ENCODE measurements at places on chromosomes 7 and 10. TPM values are rescaled to one million over a fixed set of nuclear protein-coding genes. Genes with fewer than 3 reads are reported as not detected.

- DNase-seq, result no peak
These were observed 93.0 kb downstream of the NHLRC2 start for GRCh38 chr10:113947184-113948041.

DNA sequence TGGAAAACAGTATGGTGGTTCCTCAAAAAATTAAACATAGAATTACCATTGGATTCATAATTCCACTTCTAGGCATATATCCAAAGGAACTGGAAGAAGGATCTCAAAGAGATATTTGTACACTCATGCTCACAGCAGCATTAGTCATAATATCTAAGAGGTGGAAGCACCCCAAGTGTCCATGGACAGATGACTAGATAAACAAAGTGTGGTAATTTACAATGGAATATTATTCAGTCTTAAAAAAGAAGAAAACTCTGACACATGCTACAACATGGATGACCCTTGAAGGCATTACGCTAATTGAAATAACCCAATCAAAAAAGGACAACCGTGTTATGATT lies 594.2 kb downstream of the KCNMA1 start:
- no peak for DNase-seq

DNA sequence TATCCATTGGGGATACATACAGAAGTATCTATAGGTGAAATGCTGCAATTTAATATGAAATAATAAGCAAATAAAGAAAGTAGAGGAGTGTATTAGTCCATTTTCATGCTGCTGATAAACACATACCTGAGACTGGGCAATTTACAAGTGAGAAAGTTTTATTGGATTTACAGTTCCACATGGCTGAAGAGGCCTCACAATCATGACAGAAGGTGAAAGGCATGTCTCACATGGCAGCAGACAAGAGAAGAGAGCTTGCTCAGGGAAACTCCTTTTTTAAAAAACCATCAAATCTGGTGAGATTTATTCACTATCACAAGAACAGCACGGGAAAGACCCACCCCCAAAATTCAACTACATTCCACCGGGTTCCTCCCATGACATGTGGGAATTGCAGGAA lies 82.8 kb upstream of the TRIM24 start:
- no peak for DNase-seq

GRCh38 chr7:74455928-74456327 lies 2.2 kb downstream of the GTF2IRD1 start:
- DNase-seq, result no peak

The KLF14 gene
- 1.4 TPM for polyA plus RNA-seq

The MYOF gene
- 79.5 TPM for polyA plus RNA-seq

GRCh38 chr7:43077285-43077684 lies 35.2 kb upstream of the HECW1 start:
- peak; percentile 28 for DNase-seq

The NKX1-2 gene
- not detected for polyA plus RNA-seq

The ABCB4 gene
- polyA plus RNA-seq, result 0.20 TPM

GRCh38 chr7:115749924-115750323 lies 280.6 kb downstream of the TFEC start:
- DNase-seq, result no peak

GRCh38 chr10:87507879-87508483 lies 3.3 kb downstream of the MINPP1 start:
- no peak for DNase-seq

DNA sequence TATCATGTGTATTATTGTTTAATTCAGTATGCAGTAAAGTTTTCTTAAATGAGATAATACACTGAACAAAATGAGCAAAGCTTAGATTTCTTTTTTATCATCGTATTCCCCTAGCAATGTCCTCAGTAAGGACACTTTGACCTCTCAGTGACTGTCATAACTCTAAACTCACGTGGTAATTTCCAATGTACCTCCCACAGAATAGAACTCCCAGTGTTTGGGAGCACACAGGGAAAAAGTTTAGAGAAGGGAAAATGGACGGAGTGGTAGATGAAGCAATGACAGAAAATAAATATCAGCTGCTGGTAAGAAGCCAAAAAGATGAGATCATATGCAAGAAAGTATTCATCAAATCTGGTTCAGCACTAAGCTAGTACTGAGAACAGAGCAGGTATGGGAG lies 758.6 kb upstream of the KCND2 start:
- DNase-seq, result peak; percentile 5

The PHYHIPL gene
- 1.7 TPM for polyA plus RNA-seq

The CLIP2 gene
- polyA plus RNA-seq, result 19.7 TPM

GRCh38 chr7:27346531-27347275 lies 104.1 kb downstream of the EVX1 start:
- peak; percentile 67 for DNase-seq

The MYL7 gene
- 1.7 TPM for polyA plus RNA-seq

DNA sequence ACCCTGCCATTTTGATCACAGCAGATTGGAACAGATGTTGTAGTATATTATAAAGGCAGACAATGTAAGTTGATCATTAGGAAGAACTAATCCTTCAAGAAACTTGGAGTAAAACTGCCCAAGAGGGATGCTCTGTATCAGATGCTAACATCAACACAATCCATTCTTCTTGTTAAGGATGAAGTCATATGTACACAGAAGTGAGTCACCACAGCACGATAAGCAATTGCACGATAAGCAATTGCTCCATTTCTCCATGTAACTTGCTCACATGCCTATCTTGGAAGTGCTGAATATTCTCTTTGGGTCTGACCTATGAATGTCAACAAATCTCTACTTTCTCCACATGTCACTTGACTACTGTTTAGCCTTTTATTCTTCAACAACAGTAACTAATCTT lies 41.5 kb upstream of the DMTF1 start:
- no peak for DNase-seq

DNA sequence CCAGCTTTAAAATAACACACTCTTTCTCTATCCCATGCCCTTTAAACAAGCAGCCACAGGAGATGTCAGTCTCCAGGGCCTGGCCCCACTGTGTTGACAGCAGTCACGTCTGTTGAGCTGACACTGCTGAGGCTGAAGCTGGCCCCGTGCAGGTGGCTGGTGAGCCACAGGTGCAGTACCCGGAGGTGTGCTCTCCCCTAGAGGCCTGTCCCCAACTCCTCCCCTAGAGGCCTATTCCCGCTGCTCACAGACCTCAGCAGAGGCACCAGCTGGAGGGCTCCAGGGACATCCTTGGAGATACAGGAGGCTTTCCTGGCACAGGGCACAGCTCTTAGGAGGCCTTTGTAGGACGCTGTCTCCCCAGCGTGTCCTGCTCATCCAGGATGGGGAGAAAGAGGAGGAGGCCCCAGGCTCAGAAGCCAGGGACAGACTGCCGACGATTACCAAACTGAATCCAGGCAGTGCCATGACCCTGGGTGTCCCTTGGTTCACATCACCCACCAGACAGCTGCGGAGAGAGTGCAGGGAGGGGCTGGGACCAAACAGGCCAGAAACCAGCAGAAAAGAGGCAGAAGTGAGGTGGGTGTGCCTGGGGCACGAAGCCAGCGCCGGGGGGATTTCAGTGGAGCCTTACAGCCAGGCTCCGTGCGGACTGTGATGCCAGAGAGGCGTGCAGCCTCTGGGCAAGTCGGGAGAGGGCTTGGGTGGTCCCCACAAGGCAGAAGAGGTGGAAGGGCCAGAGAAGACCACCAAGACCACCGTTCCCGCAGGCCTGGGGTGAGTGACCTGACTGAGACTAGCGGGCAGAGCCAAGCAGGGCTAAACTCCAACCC lies 18.5 kb upstream of the TTYH3 start:
- DNase-seq, result peak; percentile 43

DNA sequence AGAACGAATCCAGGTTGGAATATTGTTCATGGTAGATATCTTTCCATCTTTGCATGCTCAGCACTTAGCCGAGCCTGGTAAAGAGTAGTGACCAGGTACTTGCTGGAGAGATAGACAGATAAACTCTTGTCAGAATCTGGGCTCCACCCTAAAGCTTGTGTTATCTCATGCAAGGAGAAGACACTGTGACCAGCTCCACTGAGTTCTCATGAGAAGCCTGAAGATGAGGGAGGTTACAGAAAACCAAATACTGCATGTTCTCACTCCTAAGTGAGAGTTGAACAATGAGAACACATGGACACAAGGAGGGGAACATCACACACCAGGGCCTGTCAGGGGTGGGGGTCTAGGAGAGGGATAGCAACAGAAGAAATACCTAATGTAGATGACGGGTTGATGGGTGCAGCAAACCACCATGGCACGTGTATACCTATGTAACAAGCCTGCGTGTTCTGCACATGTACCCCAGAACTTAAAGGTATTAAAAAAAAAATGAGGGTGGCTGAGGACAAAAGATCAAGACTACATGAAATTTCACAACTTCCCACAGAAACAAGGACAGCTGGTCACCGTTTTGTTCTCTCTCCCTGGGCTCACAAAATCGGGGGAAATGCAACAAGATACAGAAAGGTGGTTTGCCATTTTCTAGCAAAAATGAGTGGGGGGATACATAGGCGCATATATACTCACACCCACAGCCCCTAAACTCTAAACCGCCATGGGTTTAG lies 17.4 kb downstream of the DLG5 start:
- DNase-seq, result no peak

- DNase-seq, result no peak
These were observed 3.5 kb downstream of the CRHR2 start for GRCh38 chr7:30678805-30679204.

GRCh38 chr7:45645141-45645969 lies 71.2 kb downstream of the ADCY1 start:
- no peak for DNase-seq

- DNase-seq, result peak; percentile 93
These were observed 227.6 kb upstream of the IMMP2L start for GRCh38 chr7:111789870-111790269.

GRCh38 chr10:10092581-10092980 lies 925.1 kb upstream of the CELF2 start:
- DNase-seq, result peak; percentile 25

- no peak for DNase-seq
These were observed 24.2 kb upstream of the MACC1 start for GRCh38 chr7:20241194-20241910.

- DNase-seq, result peak; percentile 29
These were observed 130.0 kb downstream of the PLXNA4 start for GRCh38 chr7:132446260-132446659.

DNA sequence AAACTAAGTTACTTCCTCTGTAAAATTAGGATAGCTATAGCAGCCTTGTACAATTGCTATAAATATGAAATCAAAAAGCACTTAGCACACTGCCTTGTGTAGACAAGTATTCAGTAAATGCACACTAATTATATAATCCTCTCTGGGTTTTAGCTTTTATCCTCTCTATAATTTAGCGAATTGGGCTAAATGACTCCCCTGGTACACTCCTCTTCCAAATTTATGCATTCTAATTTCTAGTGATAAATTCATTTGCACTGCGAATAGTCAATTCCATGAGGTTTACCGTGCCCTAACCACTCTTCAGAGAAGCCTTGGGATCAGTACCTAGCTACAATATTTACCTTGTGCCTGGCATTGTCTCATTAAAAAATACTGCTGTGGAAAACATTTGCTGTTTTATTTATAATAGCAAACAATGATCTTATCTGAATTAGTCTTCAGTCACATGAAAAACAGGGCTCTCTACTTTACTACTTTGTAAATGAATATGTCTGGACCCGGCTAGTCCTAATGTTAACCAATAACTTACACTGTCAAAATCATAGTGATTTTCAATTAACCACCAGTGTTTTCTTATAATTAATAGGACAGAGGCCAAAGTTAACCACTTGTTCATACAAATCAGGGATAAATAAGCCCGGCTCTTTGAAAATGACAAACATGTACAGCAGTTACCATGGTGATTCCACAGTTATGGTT lies 577.9 kb downstream of the IPMK start:
- DNase-seq, result no peak

DNA sequence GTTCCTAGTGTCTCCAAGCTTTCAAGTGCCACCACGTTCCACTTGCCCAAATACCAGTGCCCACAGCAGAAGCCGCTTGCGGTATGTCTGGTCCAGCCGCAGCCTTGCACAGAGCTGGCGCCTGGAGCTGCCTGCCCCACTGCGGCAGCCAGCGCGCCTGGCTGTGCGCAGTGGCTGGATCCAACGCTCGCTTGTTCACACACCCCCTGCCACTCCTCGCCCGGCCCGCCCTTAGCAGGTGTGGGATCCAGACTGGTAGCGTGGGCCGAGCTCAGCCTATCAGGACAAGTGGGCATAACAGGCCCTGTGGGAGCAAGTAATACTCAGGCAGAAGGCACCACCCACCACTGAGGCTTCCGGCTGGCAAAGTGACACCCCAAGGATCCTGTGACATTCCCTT lies 294.4 kb downstream of the GRM8 start:
- no peak for DNase-seq

DNA sequence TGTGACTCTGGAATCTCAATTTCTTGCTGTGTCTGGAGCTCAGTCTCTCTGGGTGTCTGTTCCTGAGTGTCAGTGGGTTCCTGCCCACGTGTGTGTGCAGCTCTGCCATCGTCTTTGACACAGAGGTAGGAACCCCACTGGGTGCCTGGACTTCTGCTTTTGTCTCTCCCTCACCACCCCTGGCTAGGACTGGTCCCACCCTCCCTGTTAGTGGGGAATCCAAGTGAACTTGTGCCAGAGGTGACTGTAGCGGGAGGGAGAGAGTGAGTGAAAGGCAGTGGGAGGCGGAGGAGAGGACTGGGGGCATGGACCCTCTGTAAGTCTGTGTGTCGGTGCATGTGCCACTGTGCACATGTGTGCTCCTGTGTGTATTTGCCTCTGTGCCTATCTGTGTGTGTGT lies 299.9 kb upstream of the ZMIZ1 start:
- DNase-seq, result peak; percentile 49

DNA sequence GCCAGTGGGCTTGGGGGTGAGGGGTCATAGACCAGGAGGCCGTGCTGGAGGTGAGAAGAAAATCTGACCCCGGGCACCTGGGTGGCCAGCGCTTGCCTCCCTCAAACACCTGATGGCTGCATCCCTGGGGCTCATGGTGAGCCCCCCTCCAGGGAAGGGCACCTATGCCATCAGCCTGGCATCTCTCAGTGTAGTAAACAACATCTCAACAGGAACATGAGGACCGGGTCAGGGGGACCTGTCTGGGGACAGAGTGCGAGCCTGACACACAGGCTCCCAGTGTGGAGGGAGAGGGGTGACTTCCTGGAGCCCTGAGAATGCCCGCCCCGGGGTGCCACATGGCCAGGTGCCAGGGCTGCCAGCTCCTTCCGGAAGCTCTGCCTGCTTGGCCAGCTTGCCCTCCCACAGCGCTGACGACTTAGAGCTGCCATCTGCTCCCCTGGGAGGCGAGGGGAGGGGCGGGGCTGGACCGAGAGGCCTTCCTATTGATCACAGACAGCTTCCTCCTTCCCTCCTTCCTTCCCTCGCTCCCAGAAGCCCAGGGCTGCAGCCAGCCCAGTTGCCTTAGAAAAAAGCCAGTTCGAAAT lies 12.3 kb downstream of the STX1A start:
- DNase-seq, result peak; percentile 31

GRCh38 chr7:155644971-155645509 lies 579 bp downstream of the RBM33 start:
- DNase-seq, result peak; percentile 59

The UPK3B gene
- 0.65 TPM for polyA plus RNA-seq

DNA sequence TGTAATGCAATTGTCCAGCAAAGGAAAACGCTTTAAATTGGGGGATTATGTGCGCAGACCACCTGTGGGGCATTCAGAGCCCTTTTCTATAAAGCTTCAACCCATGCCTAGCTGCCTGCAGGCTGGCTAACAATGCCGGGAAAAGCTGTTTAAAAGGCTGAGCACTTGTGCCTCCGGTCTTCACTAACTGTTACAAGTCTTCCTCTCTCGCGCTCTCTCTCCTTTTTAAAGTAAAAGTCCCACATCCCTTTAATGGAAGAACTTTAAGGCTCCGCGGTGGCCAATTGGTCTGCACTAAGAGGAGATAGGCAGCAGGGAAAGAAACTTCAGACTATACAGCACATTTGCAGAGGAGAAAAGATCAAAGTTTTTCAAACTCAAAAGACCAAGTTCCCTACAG lies 4.6 kb downstream of the FZD8 start:
- DNase-seq, result peak; percentile 73

- no peak for DNase-seq
These were observed 14.1 kb downstream of the ZWINT start for GRCh38 chr10:56346845-56347415.

The PVRIG gene
- polyA plus RNA-seq, result 4.0 TPM

Measured in muscle of leg (tissue), 16 donors.